Astrocyte of the hippocampus (primary cell): ENCODE measurements at places on chromosomes 12 and 14.

DNA sequence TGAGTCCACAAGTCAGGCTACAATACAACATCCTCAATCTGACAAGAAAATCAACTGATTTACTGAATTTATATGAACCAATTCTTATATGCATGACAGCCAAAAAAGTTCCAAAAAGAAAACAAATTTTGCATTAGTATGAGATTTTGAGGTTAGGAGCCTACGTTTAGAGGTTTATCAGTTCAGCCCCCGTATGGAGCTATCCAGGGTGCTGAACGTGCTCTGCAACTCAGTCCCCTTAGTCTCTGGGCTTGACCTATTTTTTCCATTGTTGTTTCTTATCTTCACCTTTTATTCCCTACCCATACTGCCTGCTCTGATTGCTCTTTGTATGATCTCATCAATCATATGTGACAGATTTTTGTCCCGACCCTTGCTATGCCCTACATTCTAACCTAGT, 693.0 kb downstream of the NRXN3 start:
- DNase-seq, result peak; percentile 77

DNA sequence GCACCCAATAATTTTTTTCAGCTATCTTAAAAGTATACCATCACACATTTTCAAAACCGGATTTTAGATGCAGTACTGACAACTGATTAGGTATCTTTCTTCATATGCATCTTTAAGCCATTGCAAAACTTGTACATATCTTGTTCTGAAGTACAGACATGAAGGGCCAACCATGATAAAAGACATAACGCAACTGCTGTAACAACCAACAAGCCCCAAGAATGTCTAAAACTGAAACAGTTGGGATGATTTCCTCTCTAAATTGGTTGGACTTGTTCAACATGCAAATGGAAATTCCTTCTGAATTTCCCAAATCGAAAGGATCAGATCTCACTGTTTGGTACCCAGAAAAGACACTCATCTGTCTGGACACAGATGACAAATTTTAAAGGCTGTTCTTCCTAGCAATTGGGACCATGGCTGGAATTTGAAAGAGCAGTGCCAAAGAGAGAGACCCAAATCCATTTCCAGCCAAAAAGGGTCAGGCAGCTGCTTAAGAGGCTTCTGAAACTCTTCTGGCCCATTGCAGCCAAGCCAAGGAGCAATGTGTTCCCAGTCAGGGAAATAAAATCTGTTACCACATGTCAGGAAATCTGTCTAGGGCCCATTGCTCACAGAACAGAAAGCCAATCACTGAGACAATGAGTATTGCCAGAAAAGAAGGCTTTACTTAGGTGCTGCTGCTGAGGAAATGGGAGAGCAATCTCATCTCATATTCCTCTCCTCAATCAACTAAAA, 1122.4 kb upstream of the USP15 start:
- DNase-seq, result no peak

- DNase-seq, result no peak
These were observed 34.7 kb upstream of the FZD10 start for GRCh38 chr12:130127532-130127911.

GRCh38 chr12:1870998-1871917, 47.2 kb downstream of the CACNA2D4 start:
- DNase-seq, result no peak

GRCh38 chr12:32024884-32025592, 65.8 kb downstream of the RESF1 start:
- peak; percentile 20 for DNase-seq

GRCh38 chr12:16062611-16063010, 151.5 kb downstream of the DERA start:
- DNase-seq, result peak; percentile 2

GRCh38 chr12:53798575-53798974, 46.8 kb upstream of the CISTR start:
- DNase-seq, result no peak

GRCh38 chr12:15527201-15528080, 205.1 kb downstream of the PTPRO start:
- no peak for DNase-seq

DNA sequence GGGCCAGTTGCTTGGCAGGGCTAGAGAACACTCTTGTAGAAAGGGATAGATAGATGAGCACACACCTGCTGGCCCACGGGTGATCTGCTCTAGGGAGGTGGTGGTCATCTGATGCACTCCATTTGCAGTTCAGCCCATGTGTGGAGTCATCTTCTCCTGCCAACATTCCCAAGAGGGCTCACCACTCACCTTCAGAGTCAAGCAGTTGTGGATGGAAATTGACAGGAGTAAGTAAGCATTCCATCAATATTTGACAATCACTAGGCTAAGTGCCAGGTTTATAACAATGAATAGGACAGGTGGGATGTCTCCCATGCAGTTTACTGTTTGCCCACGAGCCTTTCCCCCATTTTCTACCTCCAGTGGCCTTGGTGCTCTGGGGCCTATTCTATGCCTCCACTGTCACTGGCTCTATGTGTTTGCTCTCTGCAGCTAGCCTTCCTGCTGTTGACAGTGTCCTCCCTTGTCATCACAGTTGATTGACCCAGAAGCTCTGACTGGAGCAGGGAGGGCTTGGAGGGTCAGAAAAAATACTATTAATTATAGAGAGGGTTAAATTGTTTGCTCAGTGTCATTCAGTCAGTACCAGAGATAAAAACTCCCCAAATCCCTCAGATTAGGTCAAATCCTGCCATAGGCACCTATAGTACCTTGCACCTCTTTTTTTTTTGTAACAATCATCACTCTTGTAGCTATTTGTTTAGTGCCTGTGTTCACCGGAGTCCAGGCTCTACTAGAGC, 134.6 kb upstream of the PZP start:
- no peak for DNase-seq

- DNase-seq, result no peak
These were observed 549.9 kb downstream of the GALC start for GRCh38 chr14:87443039-87443438.

- no peak for DNase-seq
These were observed 377.0 kb downstream of the NPAS3 start for GRCh38 chr14:33315721-33316120.

GRCh38 chr12:101782273-101782731, 43.0 kb upstream of the SYCP3 start:
- peak; percentile 51 for DNase-seq

DNA sequence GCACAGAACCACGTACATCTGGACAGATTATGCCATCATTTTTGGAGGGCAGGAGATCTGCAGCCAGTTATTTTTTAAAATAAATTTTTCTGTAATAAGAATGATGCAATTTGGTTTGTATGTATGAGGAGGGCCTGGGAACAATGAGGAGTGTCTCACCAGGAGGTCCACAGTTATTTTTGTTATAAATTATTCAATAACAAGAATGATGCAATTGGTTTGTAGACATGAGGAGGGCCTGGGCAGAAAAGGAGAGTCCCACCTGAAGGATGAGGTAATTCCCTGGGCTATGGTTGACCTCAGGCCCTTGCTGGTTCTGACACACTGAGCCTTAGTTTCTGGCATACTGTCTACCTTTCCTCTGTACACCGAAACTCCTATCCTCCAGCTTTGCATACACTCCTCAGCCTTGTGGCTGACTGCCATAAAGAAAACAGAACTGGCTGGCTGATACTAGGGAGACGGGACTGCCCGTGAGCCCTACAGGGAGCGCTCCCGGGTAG, 9.0 kb upstream of the DCD start:
- no peak for DNase-seq

DNA sequence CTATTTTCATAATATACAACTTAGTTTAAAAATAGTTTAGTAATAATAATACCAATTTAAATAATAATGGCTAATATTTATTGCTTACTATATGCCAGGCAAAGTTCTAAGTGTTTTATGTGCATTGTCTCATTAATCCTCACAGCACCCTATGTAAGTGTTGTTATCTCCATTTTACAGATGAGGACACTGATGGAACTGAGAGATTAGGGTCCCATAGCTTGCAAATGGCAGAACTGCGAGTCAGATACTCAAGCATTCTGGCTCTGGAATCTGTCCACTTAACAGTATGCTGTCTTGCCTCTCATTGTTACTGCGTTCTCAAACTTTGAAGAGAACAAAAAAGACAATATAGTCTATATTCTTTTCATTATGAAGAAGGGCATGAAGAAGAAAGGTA, 19.0 kb downstream of the AP5M1 start:
- no peak for DNase-seq

DNA sequence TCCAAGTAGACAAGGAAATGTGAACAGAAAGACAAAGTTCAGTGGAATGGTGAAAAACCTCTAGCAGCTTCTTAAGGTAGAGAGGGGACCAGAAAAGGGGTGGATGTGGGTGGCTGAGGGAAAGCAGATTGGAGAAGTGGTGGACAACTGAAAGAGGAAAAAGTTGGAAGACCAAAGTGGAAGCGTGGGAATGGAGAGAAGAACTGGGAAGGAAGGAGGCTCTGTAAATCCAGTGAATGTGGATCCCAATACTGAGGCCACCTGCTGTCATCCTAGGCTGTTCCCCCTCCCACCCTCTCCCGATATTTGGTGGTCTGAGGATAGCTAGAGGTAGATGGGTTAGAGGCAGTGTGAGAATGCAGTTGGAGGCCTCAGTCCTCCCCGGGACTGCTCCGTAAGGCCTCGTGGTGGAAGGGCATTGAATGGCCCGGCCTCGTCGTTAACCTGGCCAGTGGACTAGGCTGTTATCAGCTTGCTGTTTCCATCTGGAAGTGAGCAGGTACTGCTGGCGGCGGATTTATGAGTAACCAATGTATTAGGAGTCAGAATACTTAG, 822 bp upstream of the POU6F1 start:
- DNase-seq, result peak; percentile 13

GRCh38 chr12:119505001-119505400, 88.6 kb upstream of the TMEM233 start:
- DNase-seq, result peak; percentile 50

DNA sequence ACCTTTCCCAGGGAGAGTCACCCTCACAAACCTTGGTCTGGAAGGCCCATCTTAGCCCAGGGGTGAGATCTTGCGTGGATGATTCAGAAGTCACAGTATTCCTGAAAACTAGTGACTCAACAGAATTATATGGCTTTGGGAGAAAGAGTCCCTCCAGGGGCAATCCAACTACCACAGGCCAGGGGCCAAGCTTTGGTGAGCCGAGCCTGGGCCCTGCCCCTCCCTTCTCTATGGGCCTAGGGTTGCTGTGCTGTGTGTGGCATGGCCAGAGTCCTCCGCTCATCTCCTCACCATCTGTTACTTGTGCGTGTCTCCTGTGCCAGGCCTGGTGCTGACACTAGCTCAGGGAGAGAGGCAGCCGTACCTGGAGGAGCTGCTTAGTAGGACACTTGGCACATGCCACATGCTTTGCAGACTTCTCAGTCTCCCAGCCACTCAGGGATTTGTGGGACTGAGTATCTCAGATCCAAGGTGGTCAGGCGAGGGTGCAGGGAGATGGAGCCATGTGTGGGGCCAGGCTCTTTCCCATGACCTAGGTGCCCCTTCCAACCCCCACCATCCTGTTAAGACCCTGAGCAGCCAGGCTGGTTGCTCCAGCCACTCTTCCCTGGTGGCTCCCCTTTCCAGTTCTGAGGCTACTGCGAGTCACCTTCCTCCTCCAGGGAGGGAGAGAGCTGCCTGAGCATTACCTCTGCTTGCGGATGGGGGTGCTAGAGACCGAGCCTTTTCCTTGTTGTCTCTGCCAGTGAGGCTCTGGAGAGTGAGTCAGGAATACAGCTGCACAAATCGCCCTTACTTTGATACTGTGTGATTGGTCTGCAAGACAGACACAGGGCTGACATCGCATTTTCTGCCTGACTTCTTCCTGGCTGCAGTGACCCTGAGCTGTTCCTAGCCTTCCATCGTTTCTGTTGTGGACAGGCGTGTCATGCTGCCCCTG, 94.1 kb downstream of the SLC25A47 start:
- DNase-seq, result peak; percentile 94

DNA sequence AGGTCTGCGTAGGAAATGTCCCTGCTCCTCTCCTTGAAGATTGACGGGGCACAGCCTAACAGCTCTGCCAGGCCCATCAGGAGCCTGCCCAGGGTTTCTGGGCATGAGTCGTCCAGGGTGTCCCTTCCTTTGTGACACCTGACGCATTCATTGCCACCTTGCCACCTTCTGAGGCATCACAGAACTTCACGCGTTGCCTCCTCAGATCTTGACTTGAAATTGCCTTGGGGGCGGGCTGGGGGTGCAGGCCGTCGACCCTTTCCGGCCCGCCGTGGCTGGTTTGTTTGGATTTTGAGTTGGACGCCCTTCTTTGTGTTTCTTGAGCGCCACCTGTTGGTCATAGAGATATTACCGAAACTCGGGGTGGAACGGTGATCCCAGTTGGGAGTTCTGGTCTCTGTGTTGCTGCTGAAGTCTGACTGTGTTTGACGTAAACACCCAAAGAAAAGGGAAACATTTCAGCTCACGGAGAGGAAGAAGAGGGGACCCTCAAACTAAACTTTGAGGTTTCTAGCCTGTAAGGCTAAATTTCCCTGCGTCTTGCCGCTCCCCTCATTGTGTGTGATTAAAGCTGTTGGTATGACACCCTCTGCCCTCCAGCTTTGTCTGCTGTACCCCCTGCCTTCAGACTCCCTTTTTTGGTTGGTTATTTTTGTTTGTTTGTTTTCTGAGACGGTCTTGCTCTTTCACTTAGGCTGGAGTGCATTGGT, 44.6 kb downstream of the MLXIP start:
- peak; percentile 87 for DNase-seq

DNA sequence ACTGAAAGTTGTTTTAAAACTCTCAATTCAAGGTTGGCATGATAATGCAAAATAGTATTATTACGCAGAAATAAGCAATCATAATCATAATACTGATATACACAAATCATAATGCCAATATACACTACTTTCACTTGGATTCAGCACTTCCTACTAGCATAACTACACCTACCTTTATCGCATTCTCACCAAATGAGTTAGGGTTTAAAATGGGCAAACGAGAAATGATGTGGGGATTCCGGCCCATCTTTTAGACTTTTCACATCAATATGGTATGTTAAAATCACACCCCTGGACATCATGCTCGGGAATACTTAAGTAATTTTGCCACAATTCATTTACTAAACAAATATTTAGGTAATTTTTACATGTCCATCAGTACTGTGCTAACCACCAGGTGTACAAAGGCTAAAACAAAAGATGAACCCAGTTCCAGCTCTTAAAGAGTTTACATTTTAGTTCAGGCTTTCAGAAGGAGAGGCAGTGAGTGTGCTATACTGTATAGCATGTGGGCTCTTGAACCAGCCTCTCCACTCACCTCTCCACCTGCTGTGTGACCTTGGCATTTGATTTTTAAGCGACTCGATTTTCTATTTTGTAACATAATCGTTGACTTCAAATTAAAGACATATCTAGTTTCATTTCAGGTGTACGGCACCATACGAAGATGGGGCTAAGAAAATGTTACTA, 1.1 kb upstream of the USP15 start:
- DNase-seq, result no peak

DNA sequence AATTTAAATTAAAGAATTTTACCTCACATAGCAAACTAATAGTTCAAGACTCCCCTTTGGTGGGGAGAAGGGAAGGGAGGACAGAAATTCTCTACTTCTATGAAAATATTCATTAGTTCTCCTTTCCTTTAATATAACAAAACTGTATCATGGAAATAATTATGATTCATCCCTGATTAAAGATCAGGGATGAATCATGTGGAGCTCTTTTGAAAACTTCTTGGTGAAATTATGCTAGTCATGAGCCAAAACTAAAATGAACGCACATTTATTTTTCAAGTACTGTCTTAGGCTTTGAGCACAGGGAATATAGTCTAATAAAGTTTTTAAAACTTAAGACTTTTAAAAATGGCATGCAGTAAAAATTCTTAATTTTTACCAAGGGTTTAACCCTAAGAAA, 17.1 kb downstream of the TMBIM4 start:
- no peak for DNase-seq
